NCI-H1930 (cell line): ENCODE measurements at places on chromosomes 6 and 20.

DNA sequence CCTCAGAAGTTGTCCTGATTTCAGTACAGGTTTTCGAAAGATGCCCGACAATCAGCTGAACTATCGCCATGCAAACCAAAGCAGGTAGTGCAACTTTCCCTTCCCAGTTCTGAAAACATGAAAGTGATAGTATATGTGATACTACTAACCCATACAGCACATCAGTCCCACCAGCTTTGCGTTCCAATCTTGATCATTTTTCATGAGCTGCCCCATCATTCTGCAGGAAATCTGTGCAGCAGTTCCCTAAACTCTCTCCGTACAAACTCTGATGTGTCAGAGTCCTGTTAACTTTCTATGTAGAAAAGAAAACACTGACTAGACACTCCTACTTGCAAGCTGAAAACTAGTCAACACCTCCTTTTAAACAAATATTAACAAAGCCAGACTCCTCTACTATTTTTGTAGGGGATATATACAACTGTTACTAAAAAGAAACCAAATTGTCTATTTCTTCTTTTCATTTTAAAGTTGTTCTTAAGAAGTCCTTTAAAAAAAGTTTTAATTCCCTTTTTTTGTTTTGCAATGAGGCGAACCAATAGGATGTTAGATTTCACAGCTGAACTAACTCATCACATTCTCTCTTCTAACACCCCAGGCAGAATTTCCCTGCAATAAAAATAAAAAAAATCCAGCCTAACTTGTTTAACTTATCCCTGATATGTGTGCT, 99.6 kb upstream of the DST start:
- DNase-seq = no peak

- peak; percentile 53 for DNase-seq
Observed at GRCh38 chr6:46491628-46492547, 639 bp upstream of the RCAN2 start.

GRCh38 chr20:35511814-35512420, 17.5 kb downstream of the C20orf173 start:
- DNase-seq = peak; percentile 15

GRCh38 chr6:84892671-84893070, 128.3 kb upstream of the TBX18 start:
- no peak for DNase-seq

- DNase-seq = no peak
Observed at GRCh38 chr6:104729433-104729832, 130.3 kb downstream of the HACE1 start.
